ENCODE measurements at places on chromosomes 13 and 19. TPM values are rescaled to one million over a fixed set of nuclear protein-coding genes. Genes with fewer than 3 reads are reported as not detected.

The TNFSF13B gene
- not detected for total RNA-seq

The PLVAP gene
- not detected for total RNA-seq

The ZNF728 gene
- 1.0 TPM for total RNA-seq

The CBY2 gene
- total RNA-seq = not detected

The LACC1 gene
- 8.6 TPM for total RNA-seq

The SIGLECL1 gene
- 0.06 TPM for total RNA-seq

The ZNF737 gene
- 4.3 TPM for total RNA-seq

The FRY gene
- 0.27 TPM for total RNA-seq

The ERICH4 gene
- total RNA-seq = not detected

The PALM gene
- 1.1 TPM for total RNA-seq

The SYT3 gene
- 0.36 TPM for total RNA-seq

The PCDH8 gene
- total RNA-seq = 1.3 TPM

The KLK3 gene
- not detected for total RNA-seq

The PCDH9 gene
- 0.06 TPM for total RNA-seq

The COMP gene
- total RNA-seq = not detected

The ZNF729 gene
- not detected for total RNA-seq

Measured in Daoy (cell line).